ENCODE measurements at places on chromosomes 4 and X.

DNA sequence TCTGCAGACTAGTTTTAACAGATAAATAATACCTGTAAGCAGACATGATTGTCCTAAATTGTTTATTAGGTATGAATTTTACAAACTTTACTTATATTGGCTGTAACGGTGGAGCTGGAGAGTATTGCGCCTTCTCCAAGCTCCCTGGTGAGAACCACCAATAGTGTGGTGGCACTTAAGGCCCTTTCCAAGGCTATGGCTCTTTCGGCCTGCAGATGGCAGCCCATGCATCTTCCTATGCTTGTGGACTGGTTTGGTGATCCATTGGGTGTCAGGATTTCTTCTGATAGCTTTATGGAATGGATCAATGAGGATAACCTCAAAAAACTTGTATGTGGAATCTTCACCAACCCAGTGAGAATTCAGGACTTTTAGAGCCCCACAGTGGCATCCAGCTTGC lies 7.8 kb downstream of the LARP1B start:
- no peak for DNase-seq

- no peak for DNase-seq
These were observed 405.2 kb downstream of the FAT4 start for GRCh38 chr4:125719987-125720386.

DNA sequence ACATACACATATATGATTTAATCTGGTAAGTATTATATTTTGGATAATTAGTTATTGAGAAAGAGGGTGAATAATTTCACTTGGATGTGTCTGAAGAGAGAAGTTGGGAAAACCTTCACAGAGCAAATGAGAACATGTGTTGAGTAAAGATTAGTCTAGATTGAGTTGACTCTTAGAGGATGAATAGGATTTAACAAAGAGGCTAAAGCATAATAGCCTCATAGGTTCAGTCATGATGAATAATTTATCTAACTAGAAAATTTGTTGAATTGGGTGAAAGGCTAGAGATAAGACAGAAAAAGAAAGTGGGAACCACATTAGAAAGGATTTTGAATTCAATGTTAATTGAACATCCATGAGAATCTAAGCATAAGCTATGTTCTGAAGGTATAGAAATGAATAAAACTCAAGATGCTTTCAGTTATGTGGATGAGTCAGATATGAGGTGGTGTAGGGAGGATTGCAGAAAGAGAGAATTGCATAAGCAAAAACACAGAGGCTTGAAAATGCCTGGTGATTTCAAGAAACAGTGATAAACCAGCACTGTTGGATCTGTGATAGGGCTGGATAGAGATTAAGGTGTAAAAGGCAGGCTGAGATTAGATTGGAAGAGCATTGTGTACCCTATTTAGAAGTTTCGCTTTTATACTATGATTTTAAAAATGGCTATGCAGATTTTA lies 207.6 kb upstream of the NR3C2 start:
- no peak for DNase-seq

DNA sequence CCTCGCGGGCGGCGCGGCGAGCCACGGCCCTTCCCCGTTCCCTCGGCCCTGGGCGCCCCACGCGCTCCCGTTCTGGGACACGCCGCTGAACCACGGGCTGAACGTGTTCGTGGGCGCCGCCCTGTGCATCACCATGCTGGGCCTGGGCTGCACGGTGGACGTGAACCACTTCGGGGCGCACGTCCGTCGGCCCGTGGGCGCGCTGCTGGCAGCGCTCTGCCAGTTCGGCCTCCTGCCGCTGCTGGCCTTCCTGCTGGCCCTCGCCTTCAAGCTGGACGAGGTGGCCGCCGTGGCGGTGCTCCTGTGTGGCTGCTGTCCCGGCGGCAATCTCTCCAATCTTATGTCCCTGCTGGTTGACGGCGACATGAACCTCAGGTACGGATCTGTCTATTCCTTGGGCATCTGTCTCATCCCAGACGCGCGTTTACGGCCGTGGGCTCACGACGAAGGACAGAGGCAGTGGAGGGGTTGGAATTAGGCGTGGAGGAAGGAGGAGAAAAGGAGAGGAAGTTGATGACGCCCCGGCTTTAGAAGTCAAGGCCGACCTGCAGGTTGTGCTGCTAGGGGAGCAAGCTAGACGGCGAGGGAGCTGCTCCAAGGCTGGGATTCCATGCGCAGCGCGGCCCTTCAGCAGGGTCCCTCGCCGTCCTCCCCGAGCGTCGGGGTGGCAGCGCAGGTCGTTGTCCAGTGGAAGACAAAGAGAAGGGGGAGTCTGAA lies 792 bp downstream of the SLC10A4 start:
- DNase-seq, result no peak

DNA sequence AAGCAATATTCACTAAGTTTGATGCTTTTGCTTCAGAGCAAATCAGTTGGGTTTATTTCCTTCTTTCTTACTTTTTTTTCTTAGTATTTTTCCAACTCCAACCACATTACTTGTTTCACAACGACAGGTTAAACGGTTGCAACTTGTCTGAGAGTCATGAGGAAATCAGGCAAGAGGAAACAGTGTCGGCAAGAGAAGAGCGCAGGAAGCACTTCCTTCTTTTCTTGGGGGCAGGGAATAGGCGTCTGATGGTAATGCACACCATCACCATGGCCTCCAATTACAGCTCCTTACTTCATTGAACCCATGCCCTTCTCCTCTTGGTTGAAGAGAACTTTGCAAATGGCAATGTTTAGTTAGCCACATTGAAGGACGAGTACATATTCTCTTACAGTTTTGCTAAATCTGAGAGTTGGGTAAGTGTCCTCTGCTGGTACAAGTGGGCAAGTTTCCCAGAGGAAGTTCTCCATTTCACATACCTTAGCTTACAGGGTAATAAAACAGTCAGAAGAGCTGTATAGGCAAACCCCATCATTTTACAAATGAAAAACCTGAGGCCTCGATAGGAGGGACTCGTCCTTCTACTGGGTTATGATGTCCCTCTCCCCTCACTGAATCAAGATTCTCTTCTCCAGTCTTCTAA lies 8.3 kb upstream of the CXCL8 start:
- no peak for DNase-seq

- no peak for DNase-seq
These were observed 1.9 kb upstream of the PACRGL start for GRCh38 chr4:20698382-20698781.

DNA sequence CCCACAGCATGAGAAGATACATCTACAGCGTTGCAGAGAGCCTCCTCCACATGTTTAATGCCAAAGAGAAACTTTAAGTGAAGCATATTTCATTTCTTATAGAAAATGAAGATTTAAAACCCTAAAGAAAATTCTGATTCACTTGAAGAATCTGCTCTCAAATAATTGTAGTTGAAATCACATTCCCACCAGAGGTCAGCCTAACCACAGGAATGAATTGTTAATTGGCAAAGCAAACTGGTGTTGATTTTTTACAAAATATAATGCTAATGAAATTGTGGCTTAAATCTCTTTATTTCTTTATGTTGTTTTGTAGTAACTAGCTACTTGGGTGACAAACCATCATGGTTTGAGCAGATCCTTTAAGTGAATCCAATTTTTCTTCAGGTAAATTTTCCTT lies 31.1 kb upstream of the WDR17 start:
- DNase-seq, result peak; percentile 1

GRCh38 chrX:53084863-53085262 lies 2.7 kb downstream of the TSPYL2 start:
- DNase-seq, result no peak

- DNase-seq, result no peak
These were observed 103.9 kb upstream of the FAT1 start for GRCh38 chr4:186827534-186827897.

Data from activated T-cell treated with anti-CD3 and anti-CD28 coated beads for 4 hours (primary cell).